T-helper 9 cell (primary cell): ENCODE measurements at places on chromosomes 11 and 22.
A peak's percentile ranks its signal among the peaks of the same experiment; 100 is the strongest.

GRCh38 chr11:24249921-24250320 lies 246.9 kb upstream of the LUZP2 start:
- no peak for DNase-seq

DNA sequence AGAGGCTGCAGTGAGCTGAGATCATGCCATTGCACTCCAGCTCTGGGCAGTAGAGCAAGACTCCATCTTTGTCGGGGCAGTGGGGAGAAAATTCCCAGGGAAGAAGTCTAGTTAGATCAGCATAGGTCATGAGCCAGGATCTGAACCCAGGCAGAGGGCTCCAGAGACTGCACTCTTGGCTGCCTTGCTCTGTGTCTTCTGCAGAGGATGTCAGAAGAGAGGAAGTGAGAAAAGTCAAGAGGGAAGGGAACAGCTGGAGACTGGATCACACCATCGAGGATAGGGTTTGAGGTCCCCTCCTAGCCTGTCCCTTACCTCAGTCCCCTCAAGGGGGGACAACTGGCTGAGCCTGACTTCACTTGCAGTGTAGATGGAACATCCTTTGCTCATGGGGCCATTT lies 5.8 kb downstream of the MYOD1 start:
- no peak for DNase-seq

- no peak for DNase-seq
Observed at GRCh38 chr11:75589933-75590332, 27.9 kb downstream of the SERPINH1 start.

GRCh38 chr11:44551456-44552139 lies 13.9 kb upstream of the CD82 start:
- no peak for DNase-seq

GRCh38 chr22:47659467-47660223 lies 897.2 kb downstream of the TBC1D22A start:
- no peak for DNase-seq

DNA sequence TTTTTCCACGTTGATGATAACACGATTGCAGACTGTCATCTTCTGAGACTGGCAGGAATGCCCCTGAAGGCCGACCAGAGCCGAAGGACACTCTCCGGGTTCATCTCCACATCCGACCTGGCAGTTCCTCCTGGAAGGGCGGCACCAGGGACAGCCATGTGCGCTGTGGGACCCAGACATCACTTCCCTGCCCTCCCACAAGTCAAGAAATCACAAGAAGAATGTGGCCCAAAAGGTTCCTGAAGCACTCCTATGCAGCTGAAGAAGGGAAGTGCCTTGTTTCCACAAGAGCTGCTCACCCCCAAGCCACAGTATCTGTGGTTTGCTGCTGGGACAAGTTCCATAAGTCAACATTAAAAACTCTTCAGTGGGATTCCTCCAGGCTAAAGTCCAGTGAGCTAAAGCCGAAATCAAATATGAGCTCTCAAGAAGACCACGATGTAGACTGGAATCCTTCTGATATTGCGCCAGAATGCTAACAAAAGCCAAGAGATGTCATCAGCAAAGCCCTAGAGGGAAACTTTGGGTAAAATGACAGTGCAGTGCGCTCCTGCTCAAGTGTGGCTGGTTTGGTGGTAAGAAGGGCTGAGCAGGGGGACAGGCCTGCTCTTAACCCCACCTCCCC lies 21.2 kb downstream of the PACSIN2 start:
- DNase-seq, result no peak

DNA sequence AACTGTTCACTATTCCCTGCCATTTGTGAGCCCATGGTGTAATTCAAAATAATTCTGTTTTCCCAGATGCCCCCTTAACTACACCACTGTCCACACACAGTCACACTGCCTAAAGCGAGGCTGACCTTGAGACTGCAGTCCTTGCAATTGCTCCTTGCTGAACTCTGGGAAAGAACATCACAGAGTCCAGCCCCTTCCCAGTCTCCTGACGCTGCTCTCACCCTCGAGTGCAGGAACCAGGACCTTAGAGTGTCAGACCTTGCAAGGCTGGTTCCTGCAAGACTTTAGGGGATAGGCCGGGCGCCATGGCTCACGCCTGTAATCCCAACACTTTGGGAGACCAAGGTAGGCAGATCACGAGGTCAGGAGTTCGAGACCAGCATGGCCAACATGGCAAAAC lies 33.6 kb downstream of the AHNAK start:
- DNase-seq, result no peak

DNA sequence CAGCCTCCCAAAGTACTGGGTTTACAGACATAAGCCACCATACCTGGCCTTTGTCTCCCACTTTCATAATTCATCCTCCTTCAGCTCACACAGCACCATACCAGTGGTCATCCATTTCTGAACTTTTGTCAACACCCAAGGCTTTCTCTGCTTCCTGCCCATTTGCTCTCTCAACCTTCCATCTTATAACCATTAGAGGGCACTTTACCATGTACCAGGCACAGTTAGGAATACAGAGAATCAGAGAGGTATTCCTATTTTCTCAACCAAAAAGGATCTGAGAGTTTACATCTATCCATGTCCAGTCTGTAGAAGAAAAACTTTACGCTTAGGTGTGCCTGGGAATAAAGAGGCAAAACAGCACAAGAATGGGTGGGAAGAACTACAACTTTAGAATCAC lies 397.6 kb downstream of the BUD13 start:
- DNase-seq, result no peak

DNA sequence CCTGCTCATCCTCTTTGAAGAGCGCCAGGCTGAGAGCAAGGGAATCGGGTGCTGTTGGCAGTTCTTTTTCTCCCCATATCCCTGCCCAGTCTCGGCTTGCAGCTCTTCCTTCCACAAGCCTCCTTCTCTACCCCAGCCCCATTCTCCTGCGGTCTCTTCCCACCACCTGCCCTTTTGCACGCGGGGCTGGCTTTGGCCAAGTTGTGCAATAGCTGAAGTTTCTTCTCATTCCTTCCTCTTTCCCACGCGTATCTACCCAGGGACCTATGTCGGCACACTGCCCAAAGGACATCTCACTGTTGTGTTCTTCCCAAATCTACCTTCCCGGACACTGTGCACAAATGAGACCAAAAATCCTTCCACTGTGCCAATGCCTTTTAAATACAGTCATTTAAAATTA lies 22.3 kb upstream of the HTR3A start:
- no peak for DNase-seq

GRCh38 chr11:450809-451451 lies 851 bp downstream of the PTDSS2 start:
- DNase-seq, result peak; percentile 74

- DNase-seq, result no peak
Observed at GRCh38 chr11:100927579-100927978, 202.0 kb downstream of the PGR start.

- no peak for DNase-seq
Observed at GRCh38 chr11:44256673-44257291, 53.2 kb downstream of the ALX4 start.

- no peak for DNase-seq
Observed at GRCh38 chr11:35799655-35800054, 137.1 kb downstream of the TRIM44 start.

GRCh38 chr22:26072621-26073020 lies 96.6 kb upstream of the SEZ6L start:
- no peak for DNase-seq

DNA sequence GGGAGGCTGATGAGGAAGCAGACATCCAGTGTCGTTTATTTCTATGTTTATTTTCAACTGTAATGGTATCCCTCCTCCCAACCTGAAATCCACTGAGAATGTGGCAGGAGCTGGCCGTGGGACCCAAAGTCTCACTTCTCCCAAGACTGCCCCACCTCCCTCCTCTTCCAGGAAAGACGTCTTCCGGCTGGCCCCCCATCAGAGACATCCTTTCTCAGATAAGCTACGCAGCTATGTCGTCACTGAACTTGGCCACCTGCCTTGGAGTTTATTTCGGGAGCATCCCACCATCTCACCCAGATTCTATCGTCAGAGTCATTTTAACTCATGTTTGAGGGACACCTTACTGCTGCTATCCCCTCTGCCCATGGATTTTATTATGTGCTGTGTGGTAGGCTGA lies 13.9 kb downstream of the TMEM184B start:
- no peak for DNase-seq

GRCh38 chr22:42621505-42622002 lies 6.9 kb upstream of the POLDIP3 start:
- peak; percentile 45 for DNase-seq

DNA sequence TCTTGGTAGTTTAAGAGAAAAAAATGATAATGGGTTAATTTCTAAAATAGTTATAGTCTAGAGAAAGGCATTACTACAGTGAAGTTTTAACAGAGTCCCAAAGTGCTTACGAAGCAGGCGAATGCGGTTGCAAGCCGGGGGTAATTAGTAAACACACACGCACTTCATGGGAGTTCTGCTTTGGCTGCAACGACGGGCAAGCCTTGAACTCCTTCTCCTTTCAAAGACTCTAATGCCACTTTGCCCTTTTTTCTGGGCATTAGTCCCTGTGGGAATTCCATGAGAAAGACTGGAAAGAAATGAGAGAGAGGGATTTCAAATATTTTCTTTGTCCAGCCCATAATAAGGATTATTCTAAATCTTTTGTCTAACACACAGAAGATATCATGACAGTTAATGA lies 66.1 kb downstream of the TENM4 start:
- no peak for DNase-seq

- DNase-seq, result peak; percentile 58
Observed at GRCh38 chr11:35247428-35247827, 108.5 kb downstream of the CD44 start.

DNA sequence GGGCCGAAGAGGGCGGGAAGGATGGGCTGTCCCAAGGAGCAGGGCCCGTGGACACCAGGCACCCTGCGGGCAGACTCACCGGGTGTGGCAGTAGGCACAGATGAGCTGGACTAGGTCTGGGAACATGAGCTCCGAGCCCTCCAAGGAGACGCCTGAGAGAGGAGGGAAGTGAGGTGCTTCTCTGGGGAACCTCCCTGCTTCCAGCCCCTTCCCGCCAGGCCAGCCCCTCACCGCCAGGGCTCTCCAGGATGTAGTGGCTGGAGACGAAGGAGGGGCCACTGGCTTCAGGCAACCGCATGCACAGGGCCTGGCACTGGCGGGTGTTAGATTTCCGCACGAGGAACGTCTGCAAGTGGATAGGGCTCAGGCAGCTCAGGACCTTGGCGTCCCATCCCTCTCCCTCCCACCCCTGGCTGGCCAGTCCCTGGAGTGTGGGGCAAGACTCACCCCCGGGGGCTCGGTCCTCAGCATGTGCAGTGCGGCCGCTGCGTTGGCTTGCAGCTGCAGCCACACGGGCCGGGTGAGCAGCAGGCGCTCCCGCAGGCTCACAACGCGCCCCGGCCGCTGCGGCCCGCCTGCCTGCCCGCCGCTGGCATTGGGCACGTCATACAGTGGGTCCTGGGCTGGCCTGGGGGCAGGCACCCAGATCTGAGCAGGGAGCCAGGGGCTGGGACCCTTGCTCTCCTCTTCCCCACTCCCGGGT lies 552 bp downstream of the RIN1 start:
- no peak for DNase-seq
